ENCODE measurements at places on chromosomes 5 and 9.

GRCh38 chr9:104784098-104784497, 20.2 kb downstream of the NIPSNAP3B start:
- no peak for DNase-seq

DNA sequence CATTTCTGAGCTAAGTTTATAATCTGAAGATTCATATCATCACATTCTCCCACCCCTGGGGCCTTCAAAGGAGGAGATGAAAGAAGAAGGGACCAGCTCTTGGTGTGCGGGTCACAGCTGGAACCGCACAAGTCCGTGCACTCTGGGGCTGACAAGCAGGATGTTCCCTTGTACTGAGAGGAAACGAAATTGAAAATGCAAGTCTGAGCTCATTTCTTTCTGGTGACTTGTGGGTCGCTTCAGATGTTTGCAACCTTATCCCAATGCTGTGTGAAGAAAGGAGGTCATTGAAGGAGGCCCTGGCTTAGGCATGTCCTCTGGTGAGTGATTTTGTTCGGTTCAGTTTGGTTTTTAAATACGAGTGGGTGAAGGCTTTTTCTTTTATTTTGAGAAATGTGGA, 59.6 kb downstream of the C9orf152 start:
- peak; percentile 18 for DNase-seq

GRCh38 chr9:113724202-113724601, 151.9 kb upstream of the ZNF618 start:
- DNase-seq: no peak

GRCh38 chr9:78294290-78295176, 2.4 kb upstream of the PSAT1 start:
- DNase-seq: no peak

- no peak for DNase-seq
Measured at GRCh38 chr5:124952566-124952965, 206.1 kb upstream of the ZNF608 start.

GRCh38 chr9:131280660-131281059, 4.3 kb upstream of the FAM78A start:
- DNase-seq: no peak

- no peak for DNase-seq
Measured at GRCh38 chr9:111023128-111023527, 15.1 kb downstream of the LPAR1 start.

DNA sequence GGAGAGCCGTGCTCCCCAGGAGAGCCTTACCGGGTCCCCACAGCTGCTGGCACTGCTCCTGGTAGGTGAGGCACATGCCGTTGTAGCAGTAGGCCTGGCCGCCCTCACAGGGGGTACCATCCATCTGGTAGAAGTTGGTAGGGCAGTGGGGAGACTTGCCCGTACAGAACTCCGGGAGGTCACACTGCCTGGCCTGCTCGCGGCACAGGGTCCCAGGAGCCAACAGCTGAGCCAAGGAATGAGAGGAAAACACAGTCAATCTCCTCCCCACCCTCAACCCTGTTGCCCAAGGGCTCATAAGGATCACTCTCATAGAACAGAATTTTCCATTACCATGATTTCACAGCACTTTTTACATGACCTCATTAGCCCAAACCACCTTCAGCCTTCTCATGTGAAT, 36.9 kb downstream of the NIPAL4 start:
- DNase-seq: no peak

DNA sequence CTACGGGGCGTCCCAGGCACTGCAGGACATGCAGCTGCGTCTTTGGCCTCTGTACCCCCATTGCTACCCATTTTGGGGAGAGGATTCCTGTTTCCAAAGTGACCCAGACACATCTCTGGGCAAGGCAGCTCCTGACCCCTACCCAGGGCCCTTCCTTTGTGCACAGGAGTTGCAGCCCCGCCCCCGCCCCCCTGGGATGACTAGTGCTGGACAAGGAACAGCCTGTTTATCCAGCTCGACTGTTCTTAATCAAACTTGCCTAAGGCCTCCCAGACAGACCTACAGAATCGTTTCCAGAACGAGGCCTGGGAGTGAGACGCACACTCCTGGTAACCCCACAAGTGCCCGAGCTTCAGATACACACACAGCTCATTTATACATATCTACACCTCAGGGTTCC, 13.2 kb downstream of the DIPK1B start:
- DNase-seq: no peak

- no peak for DNase-seq
Measured at GRCh38 chr5:103360475-103360874, 101.9 kb downstream of the MACIR start.

- no peak for DNase-seq
Measured at GRCh38 chr5:159951834-159952233, 35.6 kb downstream of the ADRA1B start.

DNA sequence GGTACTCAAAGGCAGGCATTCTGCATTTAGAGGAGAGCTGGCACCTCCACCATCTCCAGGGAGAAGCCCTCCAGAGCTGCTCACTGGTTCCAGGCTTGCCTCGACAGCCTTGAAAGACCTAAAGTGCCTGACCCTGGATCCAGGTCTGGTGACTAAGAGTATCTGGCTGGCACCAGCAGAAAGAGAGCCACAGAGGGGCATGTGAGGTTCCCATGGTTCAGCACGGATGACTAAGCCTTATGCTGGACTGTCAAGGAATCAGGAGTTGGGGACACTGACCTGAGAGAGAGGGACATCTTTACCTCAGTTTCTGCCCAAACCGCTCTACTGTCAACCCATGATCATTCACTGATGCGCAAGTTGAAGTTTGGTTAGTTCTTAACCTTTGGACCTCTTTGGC, 3.0 kb downstream of the ACTL7A start:
- no peak for DNase-seq

GRCh38 chr5:36602704-36603321, 3.6 kb upstream of the SLC1A3 start:
- DNase-seq: no peak

DNA sequence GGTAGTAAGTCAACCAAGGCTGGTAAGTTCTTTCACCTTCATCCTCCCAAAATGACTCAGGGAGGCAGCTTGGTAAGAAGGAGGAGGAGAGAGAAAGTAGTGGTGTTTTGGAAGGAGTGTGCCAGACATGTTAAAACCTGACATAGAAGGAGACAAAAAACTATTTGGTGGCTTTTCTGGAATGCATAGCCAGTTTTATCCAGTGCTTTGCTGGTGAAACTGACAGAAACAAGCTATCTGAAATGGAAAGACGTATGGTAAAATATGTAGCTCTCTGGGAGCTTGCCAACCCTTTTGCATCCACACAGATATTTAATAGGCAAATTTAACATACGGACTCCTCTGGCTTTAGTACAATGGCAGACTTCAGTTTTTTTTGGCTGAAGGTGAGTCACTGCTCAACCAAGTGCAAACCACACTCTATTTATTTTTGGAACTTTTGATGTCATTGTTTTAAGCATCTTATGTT, 45.4 kb downstream of the RAB14 start:
- DNase-seq: no peak

GRCh38 chr9:92467041-92467440, 15.3 kb downstream of the ASPN start:
- DNase-seq: no peak

DNA sequence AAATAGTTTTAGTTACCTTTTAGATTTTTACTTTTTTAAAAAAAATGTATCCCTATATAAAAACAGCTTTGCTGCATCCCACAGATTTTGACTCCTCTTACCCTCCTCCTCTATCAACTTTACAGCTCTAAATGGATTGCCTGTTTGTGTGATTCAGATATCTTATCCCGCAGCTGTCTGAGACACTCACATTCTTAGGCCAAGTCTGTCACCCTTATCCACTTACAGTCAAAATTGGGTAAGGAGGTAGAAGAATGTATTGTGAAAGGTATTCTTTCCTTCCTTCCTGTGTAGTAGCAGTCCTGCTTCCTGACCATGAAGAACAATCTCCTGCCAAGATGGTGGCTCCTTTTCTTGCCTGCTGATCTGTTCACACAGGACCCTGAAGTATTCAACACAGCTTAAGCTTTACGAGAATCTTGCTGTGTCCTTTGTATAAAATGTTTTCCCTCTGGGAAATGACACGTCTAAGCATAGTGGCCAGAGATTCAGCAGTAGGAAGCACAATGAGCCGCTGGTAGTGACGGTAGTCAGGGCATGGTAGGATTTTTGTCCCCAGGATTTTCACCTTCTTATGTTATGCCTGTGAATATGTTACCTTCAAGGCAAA, 67.7 kb upstream of the ST8SIA4 start:
- DNase-seq: no peak

DNA sequence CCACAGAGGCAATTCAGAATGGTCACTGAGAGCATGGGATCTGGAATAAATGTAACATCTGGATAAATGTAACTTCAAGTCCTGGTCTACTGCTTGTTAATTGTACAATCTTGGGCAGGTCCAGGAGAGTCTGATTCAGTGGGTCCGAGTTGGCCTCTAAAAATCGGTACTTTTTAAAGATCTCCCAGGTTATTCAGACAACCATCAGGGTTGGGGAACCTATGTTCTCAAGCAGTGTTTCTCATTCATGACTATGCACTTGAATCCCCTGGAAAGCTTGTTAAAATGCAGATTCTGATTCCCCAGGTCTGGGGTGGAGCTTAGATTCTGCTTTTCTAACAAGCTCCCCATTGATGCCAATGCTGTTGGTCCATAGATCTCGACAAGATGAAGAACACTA, 14.8 kb downstream of the ANXA1 start:
- DNase-seq: no peak

GRCh38 chr5:128674837-128675446, 136.9 kb upstream of the FBN2 start:
- DNase-seq: no peak

DNA sequence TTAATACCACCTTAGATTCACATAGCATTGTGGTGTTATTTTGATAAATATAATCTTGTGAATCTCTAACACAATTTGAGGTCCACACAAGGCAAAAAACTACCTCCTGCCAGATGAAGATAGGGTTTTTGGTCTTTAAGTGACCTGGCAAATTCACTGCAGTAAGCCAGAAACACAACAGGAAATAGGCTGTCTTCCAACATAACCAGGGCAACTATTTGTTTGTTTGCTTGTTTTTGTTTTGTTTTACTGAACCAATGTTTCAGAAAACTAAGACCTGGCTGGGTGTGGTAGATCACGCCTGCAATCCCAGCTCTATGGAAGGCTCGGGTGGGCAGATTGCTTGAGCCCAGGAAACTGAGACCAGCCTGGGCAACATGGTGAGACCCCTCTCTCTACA, 95.5 kb downstream of the USP20 start:
- no peak for DNase-seq

GRCh38 chr9:4962085-4962484, 23.0 kb upstream of the JAK2 start:
- DNase-seq: no peak

GRCh38 chr5:13660072-13660471, 284.4 kb downstream of the DNAH5 start:
- no peak for DNase-seq

DNA sequence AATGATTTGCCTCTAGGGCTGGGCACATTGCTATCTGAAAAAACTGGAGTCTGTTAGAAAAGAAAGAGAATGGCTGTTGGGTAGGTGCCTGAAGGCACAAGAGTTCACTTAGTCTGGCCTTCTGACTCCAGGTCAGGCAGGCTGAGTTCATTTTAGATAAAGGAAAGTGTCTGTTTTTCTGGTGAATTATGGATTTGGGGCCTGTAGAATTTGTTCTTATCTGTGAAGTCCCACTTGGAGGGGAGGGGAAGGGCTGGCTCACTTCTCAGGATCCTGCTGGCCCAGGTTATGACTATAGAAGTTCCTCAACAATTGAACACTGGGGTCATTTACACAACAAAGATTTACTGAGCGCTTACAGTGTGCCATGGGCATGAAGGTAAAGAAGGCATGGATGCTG, 11.5 kb upstream of the SEPTIN8 start:
- DNase-seq: no peak

- no peak for DNase-seq
Measured at GRCh38 chr5:152271420-152271819, 133.7 kb downstream of the NMUR2 start.

DNA sequence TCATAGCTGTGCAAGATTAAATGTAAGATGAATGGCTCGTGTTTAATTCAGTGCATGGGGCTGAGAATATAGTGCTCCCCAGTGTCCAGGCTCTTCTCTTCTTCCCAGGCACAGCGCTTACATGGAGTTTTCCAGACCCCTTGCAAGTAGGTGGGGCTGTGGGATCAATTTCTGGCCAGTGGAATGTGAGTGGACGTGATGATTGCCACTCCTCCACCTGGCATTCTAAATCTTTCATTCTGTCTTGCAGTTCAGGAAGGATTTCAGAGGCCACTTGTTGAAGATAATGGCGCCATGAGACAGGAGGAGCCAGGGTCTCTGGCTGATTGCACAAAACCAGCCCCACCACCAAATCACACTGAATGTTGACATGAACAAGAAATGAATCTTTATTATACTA, 7.2 kb upstream of the PIP5K1B start:
- DNase-seq: no peak

Data from stimulated activated CD4-positive, alpha-beta T cell treated with anti-CD3 and anti-CD28 coated beads, Interleukin-15, amount 100 ng/mL, for 1 hour (primary cell).